ENCODE measurements at places on chromosomes 4 and X. TPM values are rescaled to one million over a fixed set of nuclear protein-coding genes. Genes with fewer than 3 reads are reported as not detected.

GRCh38 chr4:109559625-109559982 is 442 bp upstream of the MCUB start:
- peak; percentile 80 for DNase-seq

DNA sequence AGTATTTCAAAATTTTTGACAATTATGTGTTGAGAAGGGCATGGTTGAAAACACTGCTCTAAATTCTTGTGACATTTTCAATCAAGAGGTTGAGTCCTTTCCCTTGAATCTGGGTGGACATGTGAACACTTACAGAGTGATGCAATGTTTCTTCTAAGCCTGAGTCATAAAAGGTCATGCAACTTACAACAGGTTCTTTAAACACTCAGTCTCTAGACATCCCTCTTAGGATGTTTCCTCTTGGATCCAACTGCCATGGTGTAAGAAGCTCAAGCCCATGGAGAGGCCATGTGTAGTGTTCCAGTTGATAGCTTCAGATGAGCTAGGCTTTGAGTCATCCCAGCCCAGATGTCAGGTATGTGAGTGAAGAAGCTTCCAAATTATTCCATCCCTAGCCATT is 232.2 kb upstream of the MAOA start:
- DNase-seq, result no peak

DNA sequence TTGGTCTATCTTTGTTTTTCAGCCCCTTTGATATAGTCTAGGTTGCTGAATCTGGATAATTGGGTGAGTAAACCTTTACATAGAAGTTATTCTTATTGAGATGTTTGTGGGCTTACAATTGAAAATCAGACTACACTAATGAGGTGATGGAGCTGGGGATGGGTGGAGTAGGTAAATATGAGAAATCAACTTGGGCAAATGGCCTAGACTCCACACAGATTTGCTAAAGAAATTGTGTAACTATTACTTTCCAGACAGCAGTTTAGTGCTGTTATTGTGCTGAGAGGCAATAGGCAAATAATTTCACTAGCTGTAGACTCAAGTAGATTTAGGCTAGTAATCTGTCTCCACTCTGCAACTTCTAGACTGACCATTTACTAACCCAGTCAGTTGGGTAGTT is 8.2 kb downstream of the DIAPH2 start:
- no peak for DNase-seq

- DNase-seq, result no peak
Measured at GRCh38 chrX:11465648-11466411, 172.6 kb downstream of the AMELX start.

DNA sequence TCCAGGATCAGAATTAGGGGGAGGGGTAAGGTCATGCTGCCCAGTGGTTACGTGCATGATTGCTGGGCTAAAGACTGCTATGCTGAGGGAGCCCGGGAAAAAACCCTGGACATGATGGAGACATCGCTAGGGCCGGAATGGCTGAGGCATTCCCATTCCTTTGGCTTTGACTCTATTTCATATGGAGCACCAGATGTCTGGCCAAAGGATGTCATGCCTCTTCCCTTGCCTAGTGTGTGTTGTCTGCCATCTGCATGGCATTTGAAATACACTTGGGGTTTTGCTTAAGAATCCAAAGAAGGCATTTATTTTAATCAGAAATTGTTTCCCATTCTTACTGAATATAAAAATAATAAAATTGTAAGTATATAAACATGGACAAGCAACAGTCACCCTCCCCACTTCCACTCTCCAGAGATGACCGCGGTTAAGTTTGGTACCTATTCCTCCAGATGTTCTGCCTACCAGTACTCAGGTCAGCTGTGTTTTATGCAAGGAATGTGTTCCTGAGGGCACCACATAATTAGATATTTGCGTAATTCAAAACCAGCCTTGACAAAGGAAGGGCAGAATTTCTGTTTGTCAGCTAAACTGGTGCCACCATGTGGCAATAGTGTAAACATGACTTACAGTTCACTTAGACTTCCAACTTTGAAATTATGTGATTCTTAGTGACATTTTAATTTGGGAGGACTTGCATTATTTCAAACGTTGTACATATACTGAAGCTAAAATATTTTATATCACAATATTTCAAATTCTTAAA is 105.9 kb downstream of the CT47B1 start:
- no peak for DNase-seq

Gene VSIG1
- total RNA-seq, result 8.8 TPM

Gene SPANXC
- not detected for total RNA-seq

All from activated naive CD8-positive, alpha-beta T cell treated with anti-CD3 and anti-CD28 coated beads, Interleukin-2, amount 10 ng/mL, durations not matched to agents 7 days and 5 days (primary cell).